ENCODE measurements at places on chromosomes 16 and 17.

DNA sequence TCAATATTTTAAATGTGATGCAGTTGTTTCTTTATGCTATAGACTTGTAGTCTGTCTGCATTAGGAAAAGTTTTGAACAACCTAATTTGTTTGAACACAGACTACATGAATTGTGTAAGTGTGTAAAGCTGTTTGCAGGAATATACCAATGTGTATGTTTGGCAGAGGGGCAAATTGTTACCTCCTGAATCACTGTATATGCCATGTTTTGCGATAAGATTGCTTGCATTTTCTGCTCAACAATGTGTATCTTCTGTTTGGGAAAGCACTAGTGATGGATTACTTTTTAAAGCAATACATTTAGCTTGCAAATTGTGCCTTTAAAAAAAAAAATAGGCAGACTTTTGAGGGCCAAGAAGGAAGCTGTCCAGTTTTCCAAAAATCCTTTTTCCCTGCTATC lies 14.6 kb downstream of the RBBP6 start:
- DNase-seq, result no peak

- no peak for DNase-seq
These were observed 11.4 kb downstream of the MMP15 start for GRCh38 chr16:58036943-58037342.

- DNase-seq, result no peak
These were observed 7.1 kb upstream of the SRRM2 start for GRCh38 chr16:2745116-2745890.

- DNase-seq, result no peak
These were observed 10.9 kb upstream of the DHRS7C start for GRCh38 chr17:9802294-9802693.

- no peak for DNase-seq
These were observed 187.3 kb downstream of the CYB561 start for GRCh38 chr17:63258785-63259184.

- peak; percentile 40 for DNase-seq
These were observed 105.8 kb downstream of the NOG start for GRCh38 chr17:56699186-56699894.

DNA sequence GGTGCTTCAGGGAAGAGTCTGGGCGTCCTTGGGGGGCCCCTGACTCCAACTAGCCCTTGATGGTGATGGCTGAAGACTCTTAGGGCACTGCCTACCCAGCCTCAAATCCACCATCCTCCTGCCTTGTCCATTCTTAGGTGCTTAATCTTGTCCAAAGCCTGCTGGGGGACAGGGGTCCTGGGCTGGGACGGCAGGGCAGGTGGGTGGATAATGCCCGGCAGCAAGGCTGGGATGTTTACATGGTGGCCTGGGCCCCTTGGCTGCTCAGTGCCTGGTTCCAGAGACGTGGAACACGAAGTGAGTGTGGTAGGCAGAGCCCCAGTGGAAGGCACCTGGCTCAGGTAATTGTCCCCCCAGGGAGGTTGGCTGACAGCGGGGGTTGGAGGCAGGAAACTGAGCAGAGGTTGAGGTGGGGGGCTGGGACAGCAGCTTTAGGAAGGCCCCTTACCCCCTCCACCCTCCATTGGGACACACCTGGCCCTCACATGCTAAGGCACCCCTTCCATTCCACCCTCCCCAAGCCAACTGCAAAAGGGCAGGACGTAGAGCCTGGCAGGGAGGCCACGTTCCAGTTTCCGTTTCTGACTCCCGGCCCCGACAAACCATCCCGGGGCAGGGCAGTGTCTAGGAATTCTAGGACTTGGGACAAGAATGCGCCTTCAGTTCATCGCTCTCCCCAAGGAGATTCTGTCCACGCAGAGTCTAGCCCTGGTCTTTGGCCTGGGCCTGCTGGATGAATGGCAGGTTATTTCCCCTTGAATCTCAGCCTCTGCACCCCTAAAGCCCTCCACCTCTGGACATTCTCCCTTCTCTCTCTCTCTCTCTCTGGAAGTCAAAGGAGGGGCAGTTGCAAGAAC lies 1.9 kb downstream of the FOXJ1 start:
- no peak for DNase-seq

DNA sequence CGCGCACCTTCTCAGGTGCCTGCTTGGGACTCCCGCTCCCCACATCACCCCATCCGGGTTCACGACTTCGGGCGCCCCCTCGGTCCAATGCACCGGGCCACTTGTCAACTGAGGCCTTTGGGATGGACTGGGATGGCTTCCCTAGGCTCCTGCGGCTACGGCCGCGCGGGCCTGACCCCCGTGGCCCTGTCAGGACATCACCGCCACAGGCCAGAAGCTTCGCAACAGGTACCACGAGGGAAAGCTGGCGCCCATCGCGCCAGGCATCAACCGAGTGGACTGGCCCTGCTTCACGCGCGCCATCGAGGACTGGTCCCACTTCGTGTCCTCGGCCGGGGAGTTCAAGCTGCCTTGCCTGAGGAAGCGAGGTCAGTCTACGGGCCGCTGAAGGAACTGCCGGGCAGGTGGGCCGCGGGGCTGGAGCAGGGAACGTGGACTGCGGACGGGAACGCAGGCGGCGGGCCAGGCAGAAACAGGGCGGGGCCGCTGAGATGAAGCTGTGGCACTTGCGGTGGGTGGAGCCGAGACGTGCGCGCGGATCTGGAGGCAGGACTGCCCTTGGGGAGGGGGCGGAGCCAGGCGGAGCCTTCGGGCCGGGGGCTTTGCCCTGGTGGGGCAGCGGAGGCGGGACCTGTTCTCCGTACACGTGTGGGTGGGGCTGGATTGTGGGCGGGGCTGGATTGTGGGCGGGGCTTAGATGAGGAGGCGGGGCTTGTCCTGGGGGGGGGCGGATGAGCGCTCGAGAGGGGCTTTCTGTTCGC lies 13.7 kb upstream of the CNGB1 start:
- peak; percentile 17 for DNase-seq

DNA sequence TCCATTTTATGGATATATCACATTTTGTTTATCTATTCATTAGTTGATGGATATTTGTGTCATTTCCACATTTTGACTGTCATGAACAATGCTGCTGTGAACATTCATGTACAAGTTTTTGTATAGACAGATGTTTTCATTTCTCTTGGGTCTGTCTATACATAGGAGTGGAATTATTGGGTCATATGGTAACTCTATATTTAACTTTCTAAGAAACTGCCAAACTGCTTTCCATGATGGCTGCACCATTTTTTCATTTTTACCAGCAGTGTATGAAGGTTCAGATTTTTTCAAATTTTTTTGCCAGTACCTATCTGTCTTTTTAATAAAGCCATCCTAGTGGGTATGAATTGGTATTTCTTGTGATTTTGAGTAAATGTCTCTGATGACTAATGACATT lies 15.5 kb downstream of the NFAT5 start:
- DNase-seq, result no peak

- DNase-seq, result peak; percentile 83
These were observed 26.2 kb upstream of the OSGIN1 start for GRCh38 chr16:83926726-83927397.

DNA sequence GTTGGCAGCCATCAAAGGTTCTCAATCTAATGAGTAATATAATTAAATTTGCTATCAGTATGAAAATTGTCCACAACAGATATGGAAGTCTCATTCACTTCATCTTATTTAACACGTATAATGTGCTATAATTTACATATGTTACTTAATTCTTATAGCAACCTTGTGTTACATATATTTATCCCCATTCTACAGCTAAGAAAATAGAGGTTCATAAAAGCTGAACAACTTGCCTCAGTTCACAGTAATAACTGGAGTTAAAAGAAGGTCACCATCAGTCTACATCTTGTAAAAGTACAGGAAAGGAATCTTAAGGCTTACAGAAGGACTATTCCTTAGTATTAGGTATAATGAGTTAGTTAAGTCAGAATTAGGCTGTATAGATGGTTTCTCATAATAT lies 27.9 kb downstream of the STXBP4 start:
- no peak for DNase-seq

DNA sequence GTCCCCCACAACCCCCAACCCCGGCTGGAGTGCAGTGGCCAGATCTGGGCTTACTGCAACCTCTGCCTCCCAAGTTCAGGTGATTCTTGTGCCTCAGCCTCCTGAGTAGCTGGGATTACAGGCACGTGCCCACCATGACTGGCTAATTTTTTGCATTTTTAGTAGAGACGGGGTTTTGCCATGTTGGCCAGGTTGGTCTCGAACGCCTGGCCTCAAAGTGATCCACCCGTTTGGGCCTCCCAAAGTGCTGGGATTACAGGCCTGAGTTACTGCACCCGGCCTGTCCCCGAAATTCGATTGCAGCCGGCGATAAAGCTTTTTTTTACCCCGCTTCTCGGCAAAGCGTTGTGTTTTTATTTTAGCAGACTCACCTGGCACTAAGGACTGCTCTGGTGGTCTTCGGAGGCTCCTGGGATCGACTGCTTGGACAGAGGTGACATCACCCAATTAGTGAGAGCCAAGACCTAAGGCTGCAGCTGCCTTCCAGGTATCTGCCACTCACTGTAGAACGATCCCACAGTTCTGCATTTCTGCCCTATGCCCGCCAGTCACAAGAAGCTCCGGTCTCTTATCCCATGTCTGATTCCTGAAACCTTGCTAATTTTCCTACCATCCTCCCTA lies 82.2 kb upstream of the ARL4D start:
- DNase-seq, result no peak

- DNase-seq, result no peak
These were observed 4.5 kb upstream of the CCDC57 start for GRCh38 chr17:82217120-82217529.

DNA sequence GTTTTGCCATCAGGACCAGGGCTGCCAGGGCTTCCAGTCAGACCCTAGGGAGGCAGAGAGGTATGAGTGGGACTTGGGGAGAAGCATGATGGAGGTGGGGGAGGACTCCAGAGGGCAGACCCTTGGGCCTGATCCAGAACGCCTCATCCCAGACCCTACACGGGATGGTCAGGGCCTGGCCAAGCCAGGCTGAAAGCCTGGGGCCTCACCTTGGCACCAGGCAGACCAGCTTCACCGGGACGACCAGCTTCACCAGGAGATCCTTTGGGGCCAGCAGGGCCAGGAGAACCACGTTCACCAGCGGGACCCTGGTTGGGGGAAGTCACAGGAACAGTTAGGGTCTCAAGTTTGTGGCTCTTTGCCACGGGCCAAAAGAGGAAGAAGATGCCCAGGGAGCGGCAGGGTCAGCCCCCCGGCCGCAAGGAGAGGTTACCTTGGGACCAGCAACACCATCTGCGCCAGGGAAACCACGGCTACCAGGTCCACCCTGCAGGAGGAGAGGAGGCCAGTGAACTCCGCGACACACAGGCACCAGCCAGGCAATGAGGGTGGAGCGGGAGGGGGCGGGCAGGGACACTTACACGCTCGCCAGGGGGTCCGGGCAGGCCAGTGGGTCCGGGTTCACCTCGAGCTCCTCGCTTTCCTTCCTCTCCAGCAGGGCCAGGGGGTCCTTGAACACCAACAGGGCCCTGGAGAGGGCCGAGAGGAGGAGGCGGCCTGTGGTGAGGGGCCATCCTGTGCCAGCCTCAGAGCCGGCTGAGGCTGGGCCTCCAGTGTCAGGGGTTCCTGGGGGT lies 7.1 kb downstream of the COL1A1 start:
- DNase-seq, result no peak

GRCh38 chr16:47905771-47906170 lies 250.0 kb downstream of the ABCC12 start:
- DNase-seq, result no peak

- DNase-seq, result no peak
These were observed 1.6 kb upstream of the KCNJ12 start for GRCh38 chr17:21374441-21375161.

DNA sequence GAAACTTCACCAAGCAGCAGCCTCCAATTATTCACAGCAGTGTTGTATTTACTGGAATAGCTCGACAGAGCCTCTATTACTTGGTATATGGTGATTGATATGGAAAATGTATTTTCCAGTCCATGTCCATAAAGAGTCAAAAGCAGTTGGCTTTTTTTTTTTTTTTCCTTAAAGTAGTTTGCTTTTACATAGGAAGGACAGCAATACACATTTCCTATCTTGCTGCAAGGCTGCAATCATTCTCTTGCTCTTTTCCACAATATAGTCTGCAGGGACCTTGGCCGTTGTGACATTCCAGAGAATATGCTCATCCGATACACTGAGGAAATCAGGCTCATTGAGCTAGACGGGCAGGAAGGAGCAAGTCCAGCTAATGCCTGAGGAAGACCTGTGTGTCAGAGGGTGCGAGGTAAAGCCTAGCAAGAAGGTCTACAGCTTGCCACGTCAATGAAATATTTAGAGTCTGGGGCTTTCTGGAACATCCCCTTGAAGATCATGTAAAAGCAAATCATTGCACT lies 131.1 kb downstream of the ENGASE start:
- DNase-seq, result no peak

DNA sequence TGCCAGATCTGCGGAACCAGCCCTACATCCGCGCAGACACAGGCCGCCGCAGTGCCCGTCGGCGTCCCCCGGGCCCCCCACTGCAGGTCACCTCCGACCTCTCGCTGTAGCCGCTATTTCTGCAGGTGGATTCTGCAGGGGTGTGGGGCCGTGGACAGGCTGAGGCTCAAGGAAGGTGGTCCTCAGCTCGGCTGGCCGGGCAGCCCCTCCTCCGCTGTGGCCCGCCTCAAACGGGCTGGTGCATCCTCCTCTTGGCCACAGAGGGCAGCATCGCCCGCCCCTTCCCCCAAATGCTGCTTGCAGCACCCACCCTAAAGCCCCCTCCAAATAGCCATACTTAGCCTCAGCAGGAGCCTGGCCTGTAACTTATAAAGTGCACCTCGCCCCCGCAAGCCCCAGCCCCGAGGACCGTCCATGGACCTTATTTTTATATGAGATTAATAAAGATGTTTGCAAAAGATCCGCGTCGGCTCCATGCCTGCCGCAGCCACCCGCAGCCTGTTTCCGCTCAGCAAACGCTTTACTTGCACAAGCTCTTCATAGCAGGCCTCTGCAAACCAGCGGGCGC lies 14.9 kb downstream of the SPATA32 start:
- DNase-seq, result no peak

All from cerebellum (tissue), 4 donors.